SJCRH30 (cell line): ENCODE measurements at places on chromosomes 2 and 18. TPM values are rescaled to one million over a fixed set of nuclear protein-coding genes. Genes with fewer than 3 reads are reported as not detected.

- no peak for DNase-seq
Measured at GRCh38 chr18:43826215-43826614, 548.9 kb upstream of the SYT4 start.

GRCh38 chr2:22807872-22808271, 577.1 kb upstream of the KLHL29 start:
- no peak for DNase-seq

GRCh38 chr18:9174302-9174701, 37.7 kb downstream of the ANKRD12 start:
- no peak for DNase-seq

GRCh38 chr2:170514140-170514539, 201.0 kb upstream of the SP5 start:
- peak; percentile 66 for DNase-seq

GRCh38 chr2:106109675-106110424, 84.3 kb downstream of the UXS1 start:
- no peak for DNase-seq

DNA sequence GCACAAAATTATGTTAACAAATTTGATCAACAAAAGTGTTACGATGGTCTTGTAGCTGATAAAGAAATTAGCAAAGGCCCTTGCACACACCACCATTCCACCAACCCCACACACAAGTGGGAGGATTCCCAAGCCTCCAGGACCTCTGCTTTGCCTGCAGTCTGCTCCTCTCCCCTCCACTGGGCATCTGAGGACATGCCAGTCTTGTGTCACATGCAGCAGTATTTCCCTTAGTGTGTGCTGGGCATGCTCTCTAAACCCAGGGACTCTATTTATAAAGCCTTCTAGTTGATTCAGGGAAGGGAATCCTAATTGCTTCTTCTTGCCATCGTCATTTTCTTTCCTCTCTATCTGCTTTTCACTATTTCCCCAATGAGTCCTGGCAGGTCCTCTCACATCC, 53.3 kb downstream of the KCTD18 start:
- DNase-seq, result no peak

- DNase-seq, result no peak
Measured at GRCh38 chr18:36709315-36709714, 119.5 kb downstream of the TPGS2 start.

- peak; percentile 42 for DNase-seq
Measured at GRCh38 chr2:102703748-102704147, 58.1 kb upstream of the TMEM182 start.

GRCh38 chr2:202704248-202704647, 69.5 kb downstream of the FAM117B start:
- DNase-seq, result no peak

DNA sequence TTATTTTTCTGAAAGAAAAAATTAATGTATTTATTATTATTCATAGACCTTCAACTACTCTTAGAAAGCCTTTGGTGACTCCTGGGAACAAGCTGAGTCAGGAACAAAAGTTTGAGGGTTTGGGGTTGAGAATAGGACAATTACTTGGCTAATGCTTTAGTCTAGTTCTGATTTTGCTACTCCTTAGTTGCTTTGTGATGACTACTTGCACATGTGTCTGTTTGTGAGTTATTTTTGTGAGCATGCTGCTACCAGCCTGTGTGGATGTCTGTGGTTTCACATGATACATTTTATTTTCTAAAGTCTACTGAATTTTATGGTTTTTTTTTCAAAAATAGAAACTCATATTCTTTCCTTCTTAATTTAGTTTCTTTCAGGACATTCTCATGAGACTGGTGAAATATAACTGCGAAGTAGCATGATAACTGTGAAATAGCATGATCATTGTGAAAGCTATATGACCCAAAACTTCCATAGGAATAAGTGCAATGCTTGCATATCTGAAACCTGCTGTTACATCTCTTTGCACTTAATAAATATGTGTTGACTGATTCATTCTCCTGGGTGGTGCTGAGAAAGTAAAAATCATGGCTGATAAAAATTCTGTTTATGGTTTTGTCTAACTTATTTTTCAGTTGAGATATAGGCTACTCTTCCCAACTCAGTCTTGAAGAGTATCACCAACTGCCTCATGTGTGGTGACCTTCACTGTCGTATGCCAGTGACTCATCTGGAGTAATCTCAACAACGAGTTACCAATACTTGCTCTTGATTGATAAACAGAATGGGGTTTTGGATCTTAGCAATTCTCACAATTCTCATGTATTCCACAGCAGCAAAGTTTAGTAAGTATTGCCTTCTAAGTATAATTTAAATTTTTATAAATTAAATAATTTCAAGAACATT, 17.9 kb upstream of the IL18R1 start:
- no peak for DNase-seq

DNA sequence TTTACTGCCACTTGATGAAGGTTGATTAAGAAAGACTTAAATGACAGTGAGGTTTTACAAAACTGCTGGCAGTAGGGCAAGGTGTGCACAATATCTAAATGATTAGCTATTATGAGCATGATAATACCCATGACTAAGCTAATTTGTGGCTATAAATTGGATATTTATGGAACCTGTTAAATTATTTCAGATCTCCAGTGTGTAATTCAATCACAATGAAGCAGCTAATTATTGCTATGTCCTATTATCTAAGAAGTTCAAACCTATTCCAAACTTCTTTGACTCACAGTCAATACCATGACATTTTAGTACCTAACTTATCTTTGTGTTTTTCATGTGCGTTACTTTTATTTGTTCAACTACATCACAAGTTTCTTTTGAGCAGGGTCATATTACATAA, 253.8 kb upstream of the MMADHC start:
- DNase-seq, result no peak

DNA sequence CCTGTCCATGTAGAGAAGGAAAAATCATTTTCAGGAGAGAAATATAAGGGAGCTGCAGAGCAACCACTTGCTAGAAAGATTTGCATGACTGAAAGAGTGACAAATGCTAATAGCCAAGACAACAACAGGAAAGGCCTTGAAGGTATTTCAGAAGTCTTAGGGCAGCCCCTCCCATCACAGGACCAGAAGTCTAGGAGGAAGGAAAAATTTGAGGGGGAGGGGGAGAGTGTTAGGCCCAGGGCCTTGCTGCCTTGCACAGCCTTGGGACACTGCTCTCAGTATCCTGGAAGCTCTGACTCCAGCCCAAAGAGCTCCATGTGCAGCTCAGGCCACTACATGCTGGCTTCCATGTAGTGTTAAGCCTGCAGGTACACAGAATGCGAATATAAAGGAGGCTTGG, 266.9 kb downstream of the GLI2 start:
- DNase-seq, result no peak

DNA sequence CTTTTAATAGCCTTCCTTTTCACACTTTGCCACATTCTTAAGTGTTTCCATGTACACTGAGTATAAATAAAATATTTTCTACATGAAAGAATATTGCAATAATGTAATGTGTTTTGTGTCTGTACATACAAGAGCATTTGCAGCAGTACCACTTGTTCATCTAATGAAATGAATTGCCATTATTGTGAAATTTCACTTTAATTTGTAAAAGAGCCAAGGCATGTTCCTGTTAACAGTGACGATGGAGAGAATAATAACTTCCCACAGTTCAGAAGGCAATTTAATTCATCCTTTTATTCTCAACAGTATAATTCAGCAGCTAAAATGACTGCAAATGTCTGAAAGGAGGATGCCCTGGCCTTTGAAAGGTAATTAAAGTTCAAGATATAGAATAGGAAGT, 853.9 kb downstream of the LRRTM4 start:
- DNase-seq, result no peak

DNA sequence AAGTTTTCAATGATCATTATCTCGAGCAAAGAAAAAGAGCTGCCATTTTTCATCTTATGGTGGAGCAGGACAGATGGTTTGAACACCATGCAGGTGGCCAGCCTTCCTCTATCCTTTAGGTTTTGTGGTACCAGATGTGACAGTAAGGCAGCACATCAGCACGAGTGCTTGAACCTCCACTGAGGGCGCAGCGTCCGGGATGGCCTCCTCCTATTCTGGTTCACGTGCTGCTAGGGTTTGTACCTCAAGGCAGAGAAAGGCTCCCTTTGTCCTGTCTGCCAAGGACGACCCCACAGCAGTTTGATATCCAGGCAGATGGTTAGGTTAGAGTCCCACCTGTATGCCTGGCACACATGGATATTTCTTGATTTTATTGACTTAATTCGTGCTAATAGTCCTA, 50.2 kb downstream of the DCDC2C start:
- no peak for DNase-seq

DNA sequence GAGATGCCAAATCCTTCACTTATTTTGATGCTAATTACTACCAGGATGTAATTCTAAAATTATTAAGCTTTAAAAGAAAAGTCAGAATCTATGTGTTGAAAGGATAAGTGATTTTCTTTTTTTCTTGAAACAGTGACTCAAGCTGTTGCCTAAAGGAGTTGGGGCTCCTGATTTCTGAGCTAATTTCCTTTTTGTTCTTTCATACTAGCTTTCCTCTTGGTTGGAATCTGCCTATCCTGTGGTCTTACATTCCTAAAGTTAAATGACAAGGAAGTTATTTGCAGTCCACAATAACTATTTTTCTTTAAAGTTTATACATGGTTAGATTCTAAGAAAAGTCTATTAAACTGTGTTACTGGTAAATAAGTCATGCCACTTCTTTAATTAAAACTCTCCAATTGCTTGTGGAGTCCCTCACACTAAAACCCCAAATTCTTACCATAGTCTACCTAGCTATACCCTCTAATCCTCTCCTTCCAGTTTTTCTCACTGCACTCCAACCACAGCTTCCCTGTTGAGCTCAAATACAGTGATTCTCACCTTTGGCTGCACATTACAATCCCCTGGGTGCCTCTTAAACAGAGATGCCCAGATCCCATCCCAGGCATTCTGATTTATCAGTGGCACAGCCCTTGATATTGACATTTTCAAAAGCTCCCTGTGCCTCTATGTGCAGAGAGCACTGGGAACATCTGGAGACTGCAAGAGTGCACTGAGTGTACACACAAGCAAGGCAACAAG, 63.3 kb upstream of the EFEMP1 start:
- no peak for DNase-seq

DNA sequence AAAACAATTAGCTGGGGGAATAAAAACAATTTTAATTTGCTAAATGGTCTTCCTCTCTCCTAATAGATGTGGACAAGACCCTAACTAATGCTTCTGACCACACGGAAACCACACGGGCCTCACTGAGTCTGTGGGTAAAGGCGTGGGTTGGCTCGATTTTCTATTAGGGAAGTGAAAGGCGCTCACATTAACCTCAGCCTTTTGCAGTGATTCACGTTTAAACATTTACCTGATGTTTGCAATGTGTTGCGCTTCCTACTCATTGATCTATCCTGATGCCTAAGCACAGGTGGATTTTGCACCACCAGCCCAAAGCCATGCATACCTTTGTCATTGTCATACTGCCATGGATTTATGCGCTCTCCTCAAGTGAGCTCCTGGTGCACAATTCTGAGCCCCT, 35.6 kb upstream of the NRP2 start:
- DNase-seq, result no peak

DNA sequence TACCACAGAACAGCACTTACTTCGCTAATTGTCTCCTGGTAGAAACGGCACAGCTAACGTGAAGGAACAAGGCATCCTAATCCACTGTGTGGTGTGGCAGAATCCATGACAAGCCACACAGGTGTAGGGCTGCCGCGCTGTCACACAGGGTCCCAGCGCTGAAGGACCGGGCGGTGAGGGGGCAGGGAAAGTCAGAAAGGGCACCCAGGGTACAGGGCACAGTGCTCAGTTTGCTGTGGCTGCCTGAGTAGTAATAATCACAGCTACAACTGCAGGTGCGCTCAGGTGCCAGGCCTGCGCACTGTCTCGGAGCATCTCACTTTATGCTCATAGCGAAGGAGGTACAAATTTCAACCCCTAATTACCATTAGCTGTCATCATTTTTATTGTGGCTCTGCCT, 55.2 kb upstream of the CAB39 start:
- DNase-seq, result no peak

GRCh38 chr2:18930971-18931370, 341.6 kb upstream of the NT5C1B start:
- DNase-seq, result no peak

DNA sequence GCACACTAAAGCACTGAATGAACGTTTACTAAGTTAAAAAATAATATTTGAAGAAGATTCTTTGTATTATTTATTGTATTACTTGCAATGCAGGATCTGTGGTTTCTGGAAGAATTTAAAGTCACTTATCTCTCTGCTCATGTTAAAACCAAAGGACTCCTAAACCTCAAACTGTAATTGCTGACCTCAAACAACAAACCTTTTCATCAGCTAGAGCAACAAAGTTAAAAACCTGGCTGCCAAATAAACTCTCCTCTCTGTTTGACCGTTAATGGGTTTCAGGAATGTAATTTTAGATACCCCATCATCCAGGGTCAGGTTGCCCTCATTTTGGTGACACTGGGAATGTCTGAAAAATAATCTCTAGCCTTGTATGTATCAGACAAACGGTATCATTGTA, 239.1 kb downstream of the TGIF1 start:
- peak; percentile 51 for DNase-seq

DNA sequence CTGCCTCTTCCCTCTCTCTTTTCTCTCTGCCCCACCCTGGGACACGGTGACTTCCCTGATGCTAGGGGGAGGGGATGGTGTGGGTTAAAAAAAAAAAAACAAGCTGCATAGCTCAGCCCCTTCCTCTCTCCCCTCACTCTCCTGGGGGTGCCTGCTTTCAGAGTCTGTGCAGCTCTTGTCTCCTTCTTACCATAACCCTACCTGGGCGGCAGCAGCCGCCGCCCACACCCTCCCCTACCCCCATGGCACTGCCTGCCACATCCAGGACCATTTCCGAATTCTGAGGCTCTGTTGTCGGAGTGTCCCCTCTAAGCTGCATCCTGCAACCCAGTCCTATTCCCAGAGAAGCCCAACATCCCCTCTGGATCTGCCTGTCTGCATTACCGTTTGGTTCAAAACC, 16.0 kb downstream of the TTC32 start:
- no peak for DNase-seq

DNA sequence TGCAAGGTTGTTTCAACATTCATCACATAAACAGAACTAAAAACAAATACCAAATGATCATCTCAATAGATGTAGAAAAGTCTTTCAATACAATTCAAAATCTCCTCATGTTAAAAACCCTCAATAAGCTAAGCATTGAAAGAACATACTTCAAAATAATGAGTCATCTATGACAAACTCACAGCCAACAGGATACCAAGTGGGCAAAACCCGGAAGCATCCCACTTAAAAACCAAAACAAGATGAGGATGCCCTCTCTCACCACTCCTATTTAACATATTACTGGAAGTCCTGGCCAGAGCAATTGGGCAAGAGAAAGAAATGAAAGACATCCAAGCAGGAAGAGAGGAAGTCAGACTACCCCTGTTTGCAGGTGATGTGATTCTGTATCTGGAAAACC, 992.2 kb upstream of the PIK3C3 start:
- DNase-seq, result no peak

- DNase-seq, result no peak
Measured at GRCh38 chr2:239152239-239152915, 248.4 kb downstream of the HDAC4 start.

- no peak for DNase-seq
Measured at GRCh38 chr2:120576509-120577474, 158.9 kb upstream of the GLI2 start.

- DNase-seq, result no peak
Measured at GRCh38 chr2:237497009-237497837, 10.2 kb downstream of the MLPH start.

- no peak for DNase-seq
Measured at GRCh38 chr2:238162846-238163441, 4.2 kb downstream of the ERFE start.

M1AP gene
- not detected in 2 replicates for total RNA-seq

KCNG2 gene
- not detected in 2 replicates for total RNA-seq

ASB18 gene
- 0.04 TPM in 1 of 2 replicates, not detected in the other for total RNA-seq

MARCHF4 gene
- total RNA-seq, result not detected in 2 replicates

NEURL3 gene
- 0.10 TPM in 1 of 2 replicates, not detected in the other for total RNA-seq

SLC30A3 gene
- total RNA-seq, result 4.4 and 4.9 TPM in 2 replicates

EVX2 gene
- total RNA-seq, result not detected in 2 replicates

MEIS1 gene
- total RNA-seq, result 14.3 and 14.7 TPM in 2 replicates

DLGAP1 gene
- total RNA-seq, result 0.99 and 2.8 TPM in 2 replicates
